ENCODE measurements at places on chromosomes 7 and 10.

DNA sequence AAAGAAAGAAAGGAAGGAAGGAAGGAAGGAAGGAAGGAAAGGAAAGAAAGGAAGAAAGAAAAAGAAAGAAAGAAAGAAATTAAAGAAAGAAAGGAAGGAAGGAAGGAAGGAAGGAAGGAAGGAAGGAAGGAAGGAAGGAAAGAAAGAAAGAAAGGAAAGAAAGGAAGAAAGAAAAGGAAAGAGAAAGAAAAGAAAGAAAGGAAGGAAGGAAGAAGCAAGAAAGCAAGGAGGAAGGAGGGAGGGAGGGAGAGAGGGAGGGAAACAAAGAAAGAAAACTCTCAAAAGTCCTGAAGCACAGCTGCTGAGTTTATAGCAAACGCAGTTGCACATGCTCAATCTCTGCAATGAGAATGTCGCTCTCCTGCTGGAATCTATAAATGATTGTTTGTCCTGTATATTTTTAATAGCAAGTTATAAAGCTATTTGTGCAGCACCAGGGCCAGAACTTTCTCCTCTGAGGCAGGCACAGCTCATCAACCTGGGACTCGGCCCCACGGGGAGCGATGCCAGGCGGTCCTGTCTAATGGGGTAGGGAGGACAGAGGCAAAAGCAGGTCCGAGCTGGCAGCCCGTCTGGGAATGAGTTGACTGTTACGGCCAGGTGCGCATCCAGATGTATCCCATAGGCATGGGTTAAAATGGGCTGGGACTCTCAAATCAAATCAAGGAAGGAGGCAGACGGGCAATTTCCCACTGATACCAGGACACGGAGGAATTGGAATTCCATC is 118.0 kb upstream of the PFKP start:
- no peak for DNase-seq

GRCh38 chr10:114911052-114911711 is 26.8 kb upstream of the TRUB1 start:
- DNase-seq, result no peak

GRCh38 chr7:55572378-55573233 is at the start of gene VOPP1:
Gene VOPP1 (minus strand): TSS chr7:55572502. CDS start chr7:55572324, 178 bp downstream.
- DNase-seq, result peak; percentile 36

GRCh38 chr10:3528823-3529403 is 256.1 kb downstream of the KLF6 start:
- no peak for DNase-seq

DNA sequence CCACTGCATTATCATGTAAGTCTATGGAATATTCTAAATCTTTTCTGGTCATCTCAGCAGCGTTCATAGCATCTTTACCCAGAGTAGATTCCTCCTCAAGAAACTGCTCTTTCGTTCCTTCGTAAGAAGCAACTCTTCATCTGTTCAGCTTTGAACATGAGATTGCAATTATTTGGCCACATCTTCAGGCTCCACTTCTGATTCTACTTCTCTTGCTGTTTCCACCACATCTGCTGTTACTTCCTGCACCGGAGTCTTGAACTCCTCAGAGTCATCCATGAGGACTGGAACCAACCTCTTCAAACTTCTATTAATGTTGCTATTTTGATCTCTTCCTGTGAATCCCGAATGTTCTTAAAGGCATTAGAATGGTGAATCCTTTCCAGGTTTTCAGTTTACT is 12.7 kb downstream of the CHST12 start:
- no peak for DNase-seq

GRCh38 chr10:132893090-132893489 is 49.3 kb downstream of the CFAP46 start:
- no peak for DNase-seq
